ENCODE measurements at places on chromosomes 4 and X. TPM values are rescaled to one million over a fixed set of nuclear protein-coding genes. Genes with fewer than 3 reads are reported as not detected.

DNA sequence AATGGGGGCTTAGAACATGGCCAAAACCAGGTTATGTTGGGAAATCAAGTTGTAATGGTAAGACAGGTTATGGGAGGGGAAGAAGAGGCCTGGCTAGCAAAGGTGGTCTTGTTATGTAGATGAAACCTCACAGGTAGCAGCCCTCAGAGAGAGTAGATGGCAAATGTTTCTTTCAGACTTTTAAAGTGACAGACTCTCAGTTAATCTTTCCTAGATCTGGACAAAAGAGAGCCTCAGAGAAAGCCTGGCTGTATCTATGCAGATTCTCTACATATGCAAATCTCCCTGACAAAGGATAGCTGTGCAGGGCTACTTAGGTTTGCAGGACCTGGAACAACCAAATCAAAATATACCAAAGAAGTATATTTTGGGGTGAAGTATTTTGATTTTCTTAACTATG, 284.1 kb upstream of the AMOT start:
- DNase-seq, result no peak

DNA sequence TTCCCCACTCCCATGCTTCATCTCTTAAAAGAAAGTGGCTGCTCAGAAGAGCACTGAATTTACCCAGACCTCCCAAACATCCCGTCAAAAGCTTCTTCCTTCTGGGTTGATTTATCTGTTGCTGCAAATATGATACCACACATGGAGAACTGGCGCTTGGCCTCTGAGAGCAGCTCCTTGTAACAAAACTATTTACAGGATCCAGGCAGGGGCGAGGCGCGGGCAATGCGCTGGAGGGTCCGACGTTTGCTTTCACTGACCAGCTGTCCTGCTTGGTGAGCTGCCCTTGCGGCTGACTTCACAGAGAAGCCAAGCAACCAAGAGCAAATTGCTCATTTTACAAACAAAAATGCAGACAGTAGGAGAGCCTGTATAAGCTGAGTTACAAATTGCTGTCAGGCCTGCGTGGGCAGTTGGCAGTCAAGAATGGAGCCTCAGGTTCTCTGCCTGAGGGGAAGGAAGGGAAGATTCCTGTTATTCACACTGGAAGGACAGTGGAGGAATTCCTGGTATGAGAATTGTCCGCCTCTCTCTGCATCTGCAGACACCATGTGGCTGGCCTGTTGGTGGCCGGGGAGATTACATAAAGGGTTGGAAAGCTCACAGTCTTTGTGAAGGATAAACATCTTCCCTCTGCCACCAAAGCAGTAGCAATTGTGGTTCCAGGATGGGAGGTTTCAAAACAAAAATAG, 192.2 kb upstream of the LEF1 start:
- no peak for DNase-seq

DNA sequence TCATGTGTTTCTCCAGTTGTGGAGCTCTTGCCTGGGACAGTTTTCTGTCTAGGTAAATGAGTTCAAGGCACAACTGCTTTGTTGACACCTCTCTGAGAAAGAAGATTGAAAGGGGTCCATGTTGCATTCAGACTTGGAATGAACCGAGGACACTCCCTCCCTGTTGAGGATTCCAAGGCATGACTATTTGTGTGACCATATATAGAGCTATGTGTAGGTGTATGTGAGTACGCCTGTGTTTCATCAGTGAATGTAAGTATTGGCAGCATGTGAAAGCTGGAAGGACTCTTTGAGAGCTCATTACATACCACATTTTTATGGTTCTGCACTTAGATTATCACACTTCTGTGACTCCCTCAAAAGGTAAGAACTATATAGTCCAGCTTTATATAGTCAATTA, 3.4 kb downstream of the HEPH start:
- no peak for DNase-seq

DNA sequence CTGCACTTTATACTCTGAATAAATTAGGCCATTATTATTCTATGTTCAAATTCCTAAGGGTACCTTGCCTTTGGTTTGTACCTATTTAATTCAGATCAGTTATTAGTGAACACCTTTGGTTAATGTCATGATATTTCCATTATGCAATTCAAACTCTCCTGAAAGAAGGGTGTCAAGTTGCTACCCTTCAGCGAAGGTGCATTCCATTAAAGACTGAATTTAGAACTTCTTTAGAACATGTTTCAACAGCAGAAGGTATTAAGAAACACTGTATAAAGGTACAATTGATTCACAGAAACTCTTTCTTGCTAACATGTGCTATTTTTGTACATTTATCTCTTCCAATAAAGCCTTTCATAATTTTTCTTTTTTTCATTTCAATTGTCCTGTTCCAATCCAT, 1545.4 kb upstream of the PCDH10 start:
- no peak for DNase-seq

DNA sequence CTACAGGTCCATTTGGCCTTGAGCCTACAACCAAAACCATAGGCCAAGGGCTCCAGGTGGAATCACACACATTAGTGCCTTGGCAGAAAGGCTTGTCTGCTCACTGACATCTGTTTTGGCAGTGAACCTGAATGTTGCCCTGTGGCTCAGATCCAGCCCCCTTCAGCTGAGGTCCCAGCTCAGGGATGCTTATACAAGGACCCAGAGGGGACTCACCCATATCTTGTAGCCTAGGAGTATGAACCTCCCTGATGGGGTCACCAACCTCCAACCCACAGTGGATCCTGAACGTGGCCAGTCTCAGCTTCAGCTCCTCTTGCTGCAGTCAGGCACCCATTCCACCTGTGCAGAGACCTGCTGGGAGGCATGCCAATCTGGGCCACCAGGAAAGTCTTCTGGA, 50.8 kb upstream of the HMX1 start:
- no peak for DNase-seq

GRCh38 chr4:109994415-109994827, 81.7 kb downstream of the EGF start:
- DNase-seq, result no peak

Gene EXOC1L
- not detected for total RNA-seq

- DNase-seq, result peak; percentile 59
Measured at GRCh38 chrX:48083212-48083611, 11.8 kb upstream of the ZNF630 start.

Gene TEC
- total RNA-seq, result 1.8 TPM

Gene RNF175
- total RNA-seq, result 0.20 TPM

Gene MAP7D2
- total RNA-seq, result under 0.01 TPM

- DNase-seq, result no peak
Measured at GRCh38 chr4:37367901-37368300, 123.4 kb downstream of the NWD2 start.

DNA sequence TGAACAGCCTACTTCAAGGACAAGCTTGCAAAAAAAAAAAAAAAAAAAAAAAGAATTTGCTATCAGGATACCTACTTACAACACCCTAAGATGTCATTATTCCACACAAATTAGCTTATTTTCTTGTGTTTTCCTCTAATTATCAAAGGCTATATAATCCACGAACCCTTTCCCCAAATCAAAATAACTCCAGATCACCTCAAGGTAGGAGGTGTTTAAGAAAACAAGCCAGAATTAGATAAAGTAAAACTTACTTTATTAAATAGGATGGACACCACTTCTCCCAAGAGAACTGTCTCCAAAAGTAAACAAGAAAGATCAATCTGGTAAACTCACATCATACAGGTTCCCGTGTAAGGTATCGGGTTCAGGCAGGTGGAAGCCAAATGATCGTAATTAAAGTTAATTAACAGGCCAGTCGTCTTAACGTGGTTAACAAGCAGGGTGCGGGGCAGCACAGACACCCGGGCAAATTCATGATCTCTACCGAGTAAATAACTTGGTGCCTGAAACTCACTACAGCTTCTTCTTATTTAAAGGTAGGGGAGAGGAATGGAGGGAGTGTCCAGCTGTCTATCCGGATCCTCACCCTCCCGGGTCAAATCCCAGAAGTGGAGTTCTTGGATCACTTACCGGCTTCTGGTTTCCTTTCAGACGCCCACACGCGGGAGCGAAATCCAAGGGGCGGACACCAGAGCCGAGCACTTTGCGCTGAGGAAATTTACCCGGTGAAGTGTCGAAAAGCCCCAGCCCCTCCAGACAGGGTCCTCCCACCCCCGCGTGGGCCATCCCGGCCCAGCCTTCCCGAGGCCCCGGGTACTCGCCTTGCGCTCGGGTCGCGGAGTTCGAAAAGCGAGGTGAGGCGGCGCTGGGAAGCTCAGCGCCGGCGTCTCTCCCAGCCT, 708 bp downstream of the ARAP2 start:
- no peak for DNase-seq

Gene NMU
- 0.22 TPM for total RNA-seq

DNA sequence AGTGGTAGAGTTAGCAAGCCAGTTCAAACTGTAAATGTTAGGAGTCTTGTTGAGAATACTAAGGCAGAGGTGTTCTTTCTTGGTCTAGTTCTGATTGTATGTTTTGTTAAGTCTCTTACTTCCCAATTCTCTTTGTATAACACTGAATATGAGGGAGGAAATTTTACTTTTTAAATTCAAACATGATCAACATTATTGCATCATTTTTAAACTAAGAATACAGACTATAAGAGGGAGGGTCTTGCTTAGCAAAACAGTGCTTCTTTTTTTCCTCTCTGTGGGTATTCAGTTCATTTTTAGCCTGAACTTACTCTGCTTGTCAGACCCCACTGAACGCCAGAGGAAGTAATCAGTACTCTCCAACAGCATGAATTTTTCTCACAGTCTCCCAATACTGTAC, 198.0 kb downstream of the GABRG1 start:
- no peak for DNase-seq

- no peak for DNase-seq
Measured at GRCh38 chrX:150258463-150259430, 104.4 kb upstream of the MAMLD1 start.

Gene GLUD2
- 0.79 TPM for total RNA-seq

- no peak for DNase-seq
Measured at GRCh38 chrX:65772842-65773241, 105.4 kb downstream of the MSN start.

DNA sequence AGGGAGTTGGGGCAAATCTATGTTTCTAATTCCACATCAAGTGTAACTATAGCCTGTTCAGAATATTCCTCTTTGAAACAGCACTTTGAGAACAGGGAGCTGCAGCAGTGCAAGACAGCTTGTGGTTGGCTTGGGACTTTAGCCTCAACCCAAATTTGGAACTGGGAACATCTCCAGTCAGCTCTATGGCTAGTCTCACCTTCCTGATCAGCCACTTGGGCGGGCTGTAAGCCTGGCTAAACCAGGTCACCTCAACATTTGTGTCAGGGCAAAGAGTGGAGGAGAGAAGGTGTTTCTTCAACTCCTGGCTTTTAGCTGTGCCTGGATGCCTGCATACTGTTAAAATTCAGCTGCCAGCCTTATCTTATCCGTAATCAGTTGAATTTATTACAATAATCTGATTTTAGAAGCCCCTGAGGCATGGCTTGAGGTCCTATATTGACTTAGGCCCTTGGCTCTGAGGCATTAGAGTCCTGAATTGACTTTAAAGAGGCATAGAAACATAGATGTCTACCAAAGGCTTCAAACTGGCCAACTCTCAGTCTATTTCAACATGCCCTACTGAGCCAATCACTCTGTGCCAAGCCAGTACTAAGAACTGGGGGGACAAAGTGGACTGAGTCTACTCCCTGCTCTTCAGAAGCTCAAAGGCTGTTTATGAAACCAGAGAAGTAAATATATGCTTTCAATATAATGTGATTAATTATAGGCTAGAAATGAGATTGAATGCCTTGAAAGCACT, 18.7 kb upstream of the AR start:
- DNase-seq, result no peak

Gene DCX
- not detected for total RNA-seq

Gene PALLD
- 13.7 TPM for total RNA-seq

GRCh38 chrX:63050225-63050624, 300.9 kb downstream of the SPIN4 start:
- no peak for DNase-seq

DNA sequence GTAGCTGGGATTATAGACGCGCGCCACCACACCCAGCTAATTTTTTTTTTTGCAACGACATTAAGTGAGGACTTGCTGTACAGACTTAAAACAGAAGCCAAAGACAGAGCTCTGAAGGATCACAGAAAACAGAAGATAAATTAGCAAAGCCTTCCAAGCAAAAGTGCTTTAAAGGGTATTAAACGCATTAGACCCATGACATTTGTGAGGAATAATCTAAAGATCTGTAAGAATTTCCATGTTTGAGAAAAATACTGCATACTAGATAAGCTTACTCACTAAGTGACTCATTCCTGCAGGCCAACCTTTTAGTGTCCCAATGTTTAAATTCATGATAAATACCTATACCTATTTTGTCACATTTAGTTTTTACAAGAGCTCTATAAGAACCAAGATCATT, 27.4 kb downstream of the SMARCA1 start:
- DNase-seq, result no peak

DNA sequence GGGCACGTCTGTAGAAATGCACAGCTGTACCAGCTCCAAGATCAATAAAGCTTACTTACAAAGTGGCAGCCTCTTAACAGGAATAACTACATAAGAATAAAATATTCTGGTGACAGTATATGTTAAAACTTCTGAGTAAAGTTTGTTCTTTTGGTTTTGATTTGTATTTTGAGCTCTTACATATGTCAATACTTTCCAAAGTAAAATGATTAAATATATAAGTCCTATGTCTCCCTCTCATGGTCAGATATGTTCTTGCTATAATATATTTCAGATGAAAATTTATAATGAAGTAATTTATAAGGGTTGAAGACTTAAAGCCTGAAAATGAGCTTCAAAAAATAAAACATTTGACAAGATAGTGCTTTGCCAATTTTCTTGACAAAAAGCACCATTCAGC, 254.4 kb downstream of the NPFFR2 start:
- peak; percentile 18 for DNase-seq

Gene ETDB
- not detected for total RNA-seq

Gene FREM3
- total RNA-seq, result 0.22 TPM

Gene ANK2
- 35.1 TPM for total RNA-seq

Gene KIAA1210
- not detected for total RNA-seq

DNA sequence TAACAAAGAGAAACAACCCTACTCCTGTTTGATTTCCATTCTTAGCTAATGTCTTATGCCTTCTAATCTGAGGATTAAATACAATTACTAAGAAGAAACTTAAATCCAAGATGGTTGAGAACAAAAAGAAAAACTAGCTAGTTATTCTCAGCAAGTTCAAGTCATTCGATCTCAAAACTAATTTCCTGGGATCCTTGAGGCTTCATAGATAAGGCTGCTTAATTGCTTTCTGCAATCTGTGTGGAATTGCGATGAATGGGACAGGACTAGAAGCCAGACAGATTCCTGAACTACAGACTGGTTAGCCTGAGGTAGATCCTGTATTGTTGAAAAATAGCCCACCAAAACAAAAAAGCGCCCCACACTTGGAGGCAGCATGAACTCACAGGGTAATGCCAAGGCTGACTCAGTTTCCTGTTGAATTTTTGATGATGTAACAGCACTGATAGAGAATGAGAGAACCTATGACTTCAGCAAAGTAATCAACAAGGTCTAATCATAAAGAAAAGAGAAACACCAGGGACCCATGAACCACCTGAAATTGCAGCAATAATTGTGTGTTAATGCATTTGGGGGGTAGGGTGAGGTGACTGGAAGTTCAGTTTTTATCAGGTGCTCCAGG, 33.9 kb downstream of the KLHL15 start:
- peak; percentile 57 for DNase-seq

Gene NR0B1
- not detected for total RNA-seq

Gene FGFBP1
- not detected for total RNA-seq

- DNase-seq, result no peak
Measured at GRCh38 chrX:32155044-32155638, 1056.2 kb downstream of the DMD start.

Gene MAGEC2
- total RNA-seq, result not detected

GRCh38 chrX:101117701-101118100, 19.7 kb downstream of the CENPI start:
- DNase-seq, result peak; percentile 9

Gene CASK
- total RNA-seq, result 47.8 TPM

- DNase-seq, result peak; percentile 22
Measured at GRCh38 chr4:3009422-3009821, 46.1 kb downstream of the GRK4 start.

Gene RHOH
- 0.22 TPM for total RNA-seq

Gene CITED1
- under 0.01 TPM for total RNA-seq

All from lung microvascular endothelial cell (primary cell).